Stimulated activated CD8-positive, alpha-beta memory T cell treated with anti-CD3 and anti-CD28 coated beads, Interleukin-15, amount 100 ng/mL, for 24 hours (primary cell): ENCODE measurements at places on chromosomes 2 and 18.

DNA sequence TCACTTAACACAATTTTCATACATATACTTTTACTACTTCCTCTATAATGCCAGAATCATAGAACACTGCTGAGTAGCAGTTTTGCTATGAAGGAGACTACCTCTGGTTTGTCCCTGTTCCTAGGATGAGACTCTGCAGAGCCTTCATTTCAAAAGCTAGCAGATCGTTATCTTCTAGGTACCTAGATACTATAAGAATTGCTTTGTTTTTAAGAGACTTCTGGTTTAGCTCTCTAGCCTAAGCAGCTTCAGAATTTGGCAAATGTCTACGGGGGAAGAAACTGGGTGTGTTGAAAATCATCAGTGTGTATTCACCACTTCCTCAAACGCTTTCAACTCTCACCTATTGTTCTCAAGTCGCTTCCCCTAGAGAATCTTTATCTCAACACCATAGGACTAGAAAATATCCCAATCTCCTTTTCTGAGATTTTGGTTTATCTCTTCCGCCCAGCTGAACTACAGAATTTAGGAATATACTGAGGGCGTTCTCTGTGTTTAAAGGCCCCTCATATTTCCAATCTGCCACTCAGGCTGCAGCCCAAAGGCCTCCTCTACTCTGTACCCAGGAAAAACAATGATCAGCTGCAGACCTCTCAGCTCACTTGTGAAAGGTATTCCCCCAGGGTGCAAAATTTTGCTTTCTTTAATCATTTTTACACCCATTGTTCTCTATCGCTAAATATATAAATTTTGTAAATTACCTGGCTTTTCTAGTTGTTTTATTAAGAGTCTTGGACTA is 28.7 kb downstream of the SMAD2 start:
- DNase-seq, result no peak

DNA sequence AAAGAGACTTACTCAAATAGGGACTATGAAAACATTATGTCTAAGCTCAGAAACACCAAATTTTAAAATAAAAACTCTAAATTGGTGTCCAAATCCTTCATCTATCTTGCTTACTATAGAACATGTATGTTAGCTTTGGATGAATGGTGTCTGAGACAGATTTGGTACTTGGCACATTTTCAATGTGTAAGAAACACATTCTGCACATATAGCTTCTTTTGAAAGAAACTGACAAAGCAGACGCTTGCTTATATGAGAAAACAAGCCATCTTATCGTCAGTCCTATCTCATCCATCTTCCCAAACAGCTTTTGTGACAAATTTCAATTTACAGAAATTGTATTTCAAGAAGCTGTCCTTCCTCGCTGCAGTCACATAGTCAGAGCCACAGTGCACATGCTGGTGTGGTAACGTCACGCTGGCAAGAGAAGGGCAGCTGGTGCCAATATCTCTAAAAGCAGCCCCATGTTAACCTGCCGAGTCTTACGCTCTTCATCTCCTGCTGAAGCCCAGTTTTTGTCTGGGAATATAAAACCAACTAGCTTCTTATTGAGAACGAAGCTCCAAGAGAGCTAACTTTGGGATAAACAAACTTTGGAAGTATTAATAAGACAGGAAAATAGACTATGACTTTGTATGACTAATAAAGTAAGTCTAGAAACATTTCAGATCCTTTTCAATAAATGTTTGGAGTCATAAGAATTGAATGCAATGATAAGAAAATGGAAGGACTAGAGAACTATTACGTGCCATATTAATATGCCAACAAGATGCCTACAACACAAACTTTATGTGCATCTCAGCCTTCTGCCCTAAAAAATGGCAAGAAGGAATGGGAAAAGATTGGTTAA is 74.9 kb upstream of the TFCP2L1 start:
- no peak for DNase-seq

GRCh38 chr2:6336752-6337471 is 528.8 kb downstream of the CMPK2 start:
- DNase-seq, result no peak

GRCh38 chr2:84654414-84654813 is 138.1 kb downstream of the DNAH6 start:
- no peak for DNase-seq

- no peak for DNase-seq
Observed at GRCh38 chr2:175404839-175405238, 223.3 kb upstream of the ATP5MC3 start.

DNA sequence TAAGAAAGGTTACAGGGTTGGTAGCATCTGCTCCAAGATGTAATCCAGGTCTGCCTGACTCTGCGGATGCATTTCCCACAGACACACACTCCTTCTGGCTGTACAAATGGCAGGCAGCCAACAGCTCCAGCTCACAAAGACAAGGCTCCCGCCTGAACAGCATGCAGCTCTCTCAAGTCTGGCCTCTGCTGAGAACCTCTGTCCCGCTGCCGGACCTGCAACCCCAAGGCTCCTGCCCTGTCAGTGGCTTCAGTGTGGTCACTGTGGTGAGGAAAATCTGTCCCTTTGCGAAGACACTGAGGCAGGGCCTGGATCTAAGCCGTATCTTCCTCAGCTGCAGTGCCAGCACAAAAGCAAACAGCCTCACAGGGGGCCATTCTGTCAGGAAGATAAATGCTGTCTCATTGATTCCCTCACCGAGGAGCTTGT is 469.3 kb upstream of the MEX3C start:
- DNase-seq, result no peak

DNA sequence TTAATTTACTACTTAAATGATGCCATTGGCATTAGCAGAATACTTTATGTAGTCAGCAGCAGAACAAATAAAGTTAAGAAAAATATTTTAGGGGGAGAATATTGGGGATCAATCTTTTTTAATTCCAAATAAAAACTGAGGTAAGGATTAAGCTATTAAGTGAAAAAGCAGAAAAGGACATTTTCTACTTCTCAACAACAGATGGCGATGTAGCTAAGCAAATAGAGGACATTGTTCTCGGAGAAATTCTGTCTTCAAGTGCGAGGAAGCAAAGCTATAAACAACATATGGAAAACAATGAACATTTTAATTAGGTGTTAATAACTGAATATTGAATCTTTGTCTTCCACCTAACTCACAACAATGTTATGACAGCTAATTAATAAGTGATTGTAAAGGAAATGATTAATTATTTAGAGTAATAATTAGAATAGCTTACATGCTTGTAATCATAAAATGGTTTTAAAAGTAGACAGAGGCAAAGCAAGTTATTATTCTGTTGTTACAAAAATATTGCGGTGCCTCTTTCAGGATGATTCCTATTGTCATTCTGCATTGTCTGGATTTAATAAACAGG is 32.9 kb upstream of the CCDC93 start:
- no peak for DNase-seq

GRCh38 chr2:172968061-172968469 is 107.6 kb upstream of the MAP3K20 start:
- DNase-seq, result no peak

GRCh38 chr18:13465476-13465875 is 246.9 kb downstream of the LDLRAD4 start:
- DNase-seq, result no peak

GRCh38 chr18:33010149-33010548 is 237.3 kb upstream of the KLHL14 start:
- no peak for DNase-seq

GRCh38 chr2:46778511-46778910 is 137.1 kb downstream of the MCFD2 start:
- no peak for DNase-seq

GRCh38 chr2:241350878-241351639 is 5.0 kb upstream of the FARP2 start:
- no peak for DNase-seq

DNA sequence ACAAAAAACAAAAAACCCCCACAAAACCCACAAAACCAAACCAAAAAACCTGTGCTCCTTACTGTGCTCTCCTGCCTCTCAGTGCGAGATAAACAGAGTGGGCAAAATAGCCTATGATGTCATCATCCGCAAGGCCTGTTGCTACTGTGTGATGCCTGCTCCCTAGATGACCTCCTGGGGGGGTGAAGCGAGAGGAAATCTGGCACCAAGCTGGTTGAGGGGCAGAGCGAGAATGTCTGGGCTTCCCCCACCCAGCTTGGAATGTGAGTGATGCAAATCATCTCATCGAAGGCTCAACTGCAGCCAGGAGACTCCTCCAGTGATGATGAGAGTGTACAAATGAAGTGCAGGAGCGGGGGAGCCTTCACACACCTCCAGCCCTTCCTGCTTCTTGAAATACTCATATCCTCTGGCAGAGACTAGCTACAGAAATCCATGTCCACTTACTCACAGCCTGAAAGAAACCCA is 57.7 kb upstream of the MAP4K3 start:
- no peak for DNase-seq

- DNase-seq, result no peak
Observed at GRCh38 chr18:40925071-40925541, 1029.9 kb upstream of the PIK3C3 start.

DNA sequence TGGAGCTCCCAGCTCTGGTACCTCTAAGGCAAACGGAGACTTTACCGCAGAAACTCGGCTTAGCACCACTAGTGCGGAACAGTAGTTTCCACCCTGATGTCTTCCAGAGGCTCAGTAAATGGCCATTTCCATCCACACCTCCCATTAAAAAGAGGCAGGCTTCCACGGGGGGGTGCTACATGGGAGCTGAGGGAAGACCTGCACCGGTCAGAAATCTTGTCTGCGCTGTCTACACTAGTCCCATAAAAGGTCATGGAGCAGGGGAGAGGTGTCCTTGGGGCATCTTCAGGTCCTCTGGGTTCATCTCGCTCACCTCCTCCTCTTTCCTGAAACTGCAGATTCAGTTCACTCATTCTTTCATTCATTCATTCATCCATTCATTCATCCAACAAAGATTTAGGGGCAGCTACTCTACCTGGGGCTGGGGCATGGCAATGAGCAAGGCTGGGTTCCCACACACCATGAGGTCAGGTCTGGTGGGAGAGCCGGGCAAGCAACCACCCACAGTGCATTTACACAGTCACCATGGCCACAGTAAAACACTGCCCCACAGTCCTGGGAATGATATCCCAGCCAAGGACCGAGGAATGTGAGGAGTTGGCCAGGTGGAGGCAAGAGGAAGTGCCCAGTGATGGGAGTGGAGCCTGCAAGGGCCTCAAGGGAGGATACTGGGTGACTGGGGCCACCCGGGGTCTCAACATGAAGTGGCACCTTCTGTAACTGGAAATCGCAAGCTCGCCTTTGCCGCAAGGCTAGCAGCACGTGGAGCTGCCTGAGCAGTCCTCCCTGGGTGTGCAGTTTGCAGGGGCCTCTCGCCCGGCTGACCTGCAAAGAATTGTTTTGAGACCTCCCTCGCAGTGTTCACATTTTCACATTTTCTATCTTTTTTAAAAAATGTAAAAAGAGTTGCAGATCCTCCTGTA is 180.2 kb upstream of the RAB6C start:
- DNase-seq, result no peak

- DNase-seq, result no peak
Observed at GRCh38 chr2:132521341-132521740, 104.7 kb downstream of the GPR39 start.

GRCh38 chr2:216113572-216113971 is 4.4 kb downstream of the XRCC5 start:
- DNase-seq, result no peak

DNA sequence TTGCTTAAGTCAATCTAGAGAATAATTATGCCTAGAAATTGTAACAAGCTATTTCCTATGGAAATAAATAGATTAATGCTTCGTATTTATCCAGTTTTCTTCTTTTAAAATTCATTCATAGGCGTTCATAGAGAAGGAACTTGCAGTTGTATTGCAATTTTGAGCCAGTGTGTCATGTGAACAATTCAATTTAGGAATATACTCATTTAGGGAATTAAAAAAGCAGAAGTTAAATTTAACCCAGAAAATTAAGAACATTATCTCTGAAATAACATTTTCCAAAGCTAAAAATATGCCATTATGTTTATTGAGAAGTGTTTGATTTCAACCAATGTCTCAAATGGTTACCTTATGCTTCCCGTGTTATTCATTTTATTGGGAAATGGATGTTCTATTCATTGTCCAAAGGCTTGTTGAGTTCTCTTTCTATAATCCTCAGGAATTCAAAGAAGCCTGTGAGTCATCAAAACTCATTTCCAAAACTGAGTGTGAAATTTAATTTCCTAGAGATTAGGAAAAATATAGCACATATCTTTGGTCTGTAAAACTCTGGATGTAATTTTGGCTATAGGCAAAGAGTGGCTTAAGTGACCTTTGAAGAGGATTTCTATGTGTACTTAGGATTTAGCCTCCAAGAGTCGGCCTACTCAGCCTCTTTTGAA is 99.7 kb downstream of the SLC8A1 start:
- no peak for DNase-seq

DNA sequence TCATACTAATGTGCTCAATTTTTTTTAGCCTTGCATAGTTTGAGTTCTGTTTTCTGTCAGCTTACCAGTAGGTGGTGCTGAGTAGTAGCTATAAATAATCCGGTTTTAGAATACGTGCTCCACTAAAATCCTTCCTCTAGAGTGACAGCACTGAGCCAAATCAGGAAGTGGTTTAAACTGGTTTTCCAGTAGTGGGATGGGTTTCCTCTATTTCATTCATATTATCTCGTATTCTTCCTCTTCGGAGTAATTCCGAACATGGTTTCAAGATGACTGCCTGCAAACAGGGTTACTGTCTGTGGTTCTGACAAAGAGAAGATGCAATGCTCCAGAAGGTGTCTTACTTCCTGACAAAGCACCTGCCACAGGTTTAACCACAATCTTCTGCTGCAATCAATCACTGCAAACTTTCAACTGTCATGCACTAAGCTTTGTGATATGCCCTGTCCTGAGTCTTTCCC is 496.9 kb upstream of the VRK2 start:
- no peak for DNase-seq

GRCh38 chr2:44912660-44913059 is 28.8 kb upstream of the SIX3 start:
- no peak for DNase-seq

GRCh38 chr18:39945076-39945475 is 2010.0 kb upstream of the PIK3C3 start:
- DNase-seq, result no peak

DNA sequence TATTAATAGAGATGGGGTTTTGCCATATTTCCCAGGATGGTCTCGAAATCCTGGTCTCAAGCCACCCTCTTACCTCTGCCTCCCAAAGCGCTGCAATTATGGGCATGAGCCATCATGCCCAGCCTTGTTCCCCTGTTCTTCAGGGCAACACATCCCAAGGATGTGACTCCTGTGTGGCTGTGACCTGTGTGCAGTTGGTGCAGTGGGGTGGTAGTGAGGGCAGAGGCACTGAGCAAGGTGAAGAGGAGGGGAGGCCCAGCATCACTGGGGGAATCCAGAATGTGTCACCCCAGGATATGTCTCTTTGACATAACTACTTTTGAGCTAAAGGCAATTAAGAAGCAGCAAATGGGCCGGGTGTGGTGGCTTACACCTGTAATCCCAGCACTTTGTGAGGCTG is 23.4 kb downstream of the CENPA start:
- DNase-seq, result no peak

DNA sequence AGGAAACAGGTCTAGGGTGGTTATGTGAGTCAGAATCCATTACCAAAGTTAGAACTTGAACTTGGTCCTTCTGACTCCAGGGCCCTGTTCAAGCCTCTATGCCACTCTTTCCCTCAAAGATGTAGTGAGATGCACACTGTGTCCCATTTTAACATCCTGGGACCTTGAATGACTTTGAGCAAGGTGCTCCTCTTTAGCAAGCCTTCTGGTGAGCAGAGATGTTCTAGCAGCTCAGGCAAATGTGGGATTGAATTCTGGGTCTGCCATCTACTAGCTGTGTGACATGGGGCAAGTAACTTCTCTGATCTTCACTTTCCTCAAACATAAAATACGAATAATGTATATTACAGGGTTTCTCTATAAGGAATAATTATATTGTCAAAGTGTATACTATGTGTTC is 294.0 kb upstream of the CXCR4 start:
- DNase-seq, result no peak

- DNase-seq, result no peak
Observed at GRCh38 chr2:3349211-3349693, 28.4 kb downstream of the EIPR1 start.

- DNase-seq, result no peak
Observed at GRCh38 chr2:126703311-126703710, 47.4 kb downstream of the GYPC start.
